HuH-7.5 (cell line): ENCODE measurements at places on chromosomes 5 and 9.

DNA sequence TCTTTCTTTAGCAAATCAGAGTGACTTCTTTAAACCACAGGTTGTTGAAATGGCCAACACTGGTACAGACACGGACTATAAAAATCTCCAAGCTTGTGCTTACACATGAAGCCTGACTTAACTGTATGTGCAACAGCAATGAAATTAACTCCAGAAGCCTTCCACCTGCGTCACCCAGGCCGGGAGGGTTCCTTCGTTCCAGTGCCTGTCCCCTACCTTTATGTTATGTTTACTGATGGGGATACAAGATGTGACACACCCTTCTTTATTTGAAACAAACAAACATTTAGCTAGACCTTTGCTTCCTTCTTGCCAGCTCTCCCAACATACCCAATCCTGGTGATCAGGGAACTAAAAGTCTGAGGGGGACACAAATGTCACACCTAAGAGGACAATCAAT is 66.0 kb downstream of the GOLPH3 start:
- DNase-seq, result no peak

DNA sequence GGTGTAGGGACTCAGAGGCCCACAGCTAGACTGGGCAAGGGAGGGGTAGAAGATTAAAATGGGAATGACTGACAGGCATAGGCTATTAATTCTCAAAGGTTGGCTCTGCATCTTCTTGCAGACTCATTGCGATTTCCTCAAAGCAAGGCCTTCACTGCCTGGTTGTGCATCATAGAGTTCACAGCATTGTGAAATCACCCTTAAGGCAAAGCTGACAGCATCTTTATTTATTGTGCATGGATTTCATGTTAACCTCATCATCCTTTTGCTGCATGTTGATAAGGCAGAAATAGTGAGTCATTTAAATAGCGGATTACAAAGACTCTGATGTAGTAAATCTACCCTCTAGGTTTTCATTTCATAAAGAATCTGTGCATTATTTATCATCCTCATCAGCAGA is 13.6 kb upstream of the PALM2AKAP2 start:
- DNase-seq, result no peak

DNA sequence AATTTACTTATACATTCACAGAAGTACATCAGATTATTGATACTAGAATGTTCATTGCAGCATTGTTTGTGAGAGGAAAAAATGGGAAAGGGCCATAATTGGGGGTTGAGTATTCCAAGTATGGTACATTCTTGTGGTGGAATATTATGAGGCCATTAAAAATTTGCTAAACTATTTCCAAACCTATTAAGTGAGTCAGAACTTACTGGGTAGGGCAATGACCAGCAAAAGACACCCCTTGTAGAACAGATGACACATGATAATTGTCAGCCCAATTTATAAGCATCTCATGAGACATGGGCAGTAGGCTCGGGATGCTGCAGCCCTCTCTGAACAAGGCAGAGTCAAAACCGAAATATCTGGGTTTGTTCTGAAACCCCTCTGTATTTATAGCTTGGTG is 192.6 kb upstream of the IL12B start:
- DNase-seq, result no peak

GRCh38 chr5:9173281-9174048 is 372.4 kb downstream of the SEMA5A start:
- no peak for DNase-seq

GRCh38 chr9:114285166-114285867 is 37.6 kb upstream of the ORM1 start:
- no peak for DNase-seq

DNA sequence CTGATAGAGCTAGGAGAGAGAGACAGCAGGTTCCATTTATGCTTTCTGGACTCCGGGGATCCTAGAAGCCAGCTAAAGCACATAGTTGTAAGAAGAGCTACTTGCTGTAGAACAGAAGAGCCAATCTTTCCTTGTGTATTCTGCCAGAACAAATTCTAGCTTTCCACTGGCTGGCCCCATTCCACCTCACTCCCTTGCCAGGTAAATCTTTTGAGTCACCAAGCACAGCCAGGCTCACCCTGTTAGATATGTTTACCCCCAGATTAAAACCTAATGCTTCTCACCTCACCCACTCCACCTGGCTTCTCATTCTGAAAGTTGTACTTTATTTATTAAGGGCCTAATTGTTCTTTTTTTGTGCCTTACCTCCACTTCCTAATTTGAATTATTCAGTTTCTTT is 48.9 kb upstream of the CHD1 start:
- DNase-seq, result no peak

DNA sequence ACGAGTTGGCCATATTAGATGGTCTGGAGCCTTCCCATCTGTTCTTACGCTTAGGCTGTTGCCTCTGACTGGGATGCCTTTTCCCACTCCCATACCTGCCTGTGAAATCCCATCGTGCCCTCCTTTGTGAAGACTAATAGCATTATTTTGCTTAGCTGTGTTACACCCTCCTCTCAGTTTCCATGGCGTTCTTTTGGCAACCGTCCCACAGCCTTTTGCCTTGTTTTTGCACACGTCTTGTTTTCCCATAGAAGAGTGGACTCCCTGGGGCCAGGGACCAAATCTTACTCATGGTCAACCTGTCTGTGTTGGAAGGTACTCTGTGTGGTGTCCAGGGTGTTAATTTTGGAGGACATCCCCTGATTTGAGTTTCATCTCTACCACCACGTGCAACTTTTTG is 242.1 kb downstream of the HSPA4 start:
- DNase-seq, result no peak

DNA sequence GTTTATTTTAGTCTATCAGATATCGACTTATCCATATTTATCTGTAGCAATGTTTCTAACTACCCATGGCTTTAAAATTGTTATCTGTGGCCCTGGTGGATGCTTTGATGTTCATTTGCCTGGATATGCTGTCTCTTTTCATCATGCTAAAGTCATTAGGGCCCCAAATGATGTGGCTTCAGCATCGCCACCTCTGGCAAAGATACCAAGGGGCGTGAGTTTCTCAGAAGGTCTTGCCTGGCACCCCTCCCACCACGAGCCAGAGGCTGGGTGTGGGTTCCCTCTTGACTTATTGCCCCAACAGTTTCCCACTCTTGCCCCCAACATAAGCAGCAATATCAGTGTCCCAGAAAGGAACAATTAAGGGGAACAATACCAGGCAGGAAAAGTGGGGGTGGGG is 5.4 kb downstream of the ROPN1L start:
- no peak for DNase-seq

DNA sequence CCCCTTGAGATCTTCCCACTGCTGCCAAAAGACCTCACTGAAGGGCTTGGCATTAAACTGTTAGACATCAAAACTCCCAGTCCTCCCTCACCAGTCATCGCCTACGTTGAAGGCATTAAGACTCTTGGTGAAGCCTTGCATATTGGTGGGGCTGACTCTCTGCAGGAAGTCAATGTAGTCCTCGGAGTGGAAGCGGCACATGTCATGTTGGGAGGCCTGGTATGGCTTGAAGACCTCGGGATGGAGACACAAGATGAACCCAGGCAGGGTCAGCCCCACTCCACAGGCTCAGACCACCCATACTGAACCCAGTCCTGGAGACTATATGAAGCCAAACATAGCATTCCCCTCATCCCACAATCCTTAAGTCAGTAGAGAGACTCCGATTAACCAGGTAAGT is 1.9 kb downstream of the HDAC3 start:
- no peak for DNase-seq

- DNase-seq, result no peak
Observed at GRCh38 chr5:44900273-44900954, 91.7 kb downstream of the MRPS30 start.

DNA sequence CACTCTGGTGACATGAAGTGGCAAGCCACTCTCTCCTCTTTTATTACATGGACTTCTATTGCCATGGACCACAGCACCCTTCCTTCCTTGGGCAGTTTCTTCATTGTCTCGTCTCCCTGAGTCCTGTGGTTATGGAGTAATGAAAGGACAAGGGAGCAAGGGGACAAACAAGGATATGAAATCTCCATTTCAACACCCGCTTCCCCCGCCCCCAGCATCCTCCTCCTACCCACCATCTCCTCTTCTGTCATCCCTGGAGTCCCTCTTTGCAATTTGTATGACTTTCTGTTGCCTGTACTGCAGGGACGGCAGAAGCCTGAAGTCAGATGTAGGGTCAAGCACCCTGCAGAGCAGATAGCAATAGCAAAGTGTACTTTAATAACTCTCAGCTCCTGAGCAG is 300.7 kb upstream of the CLINT1 start:
- no peak for DNase-seq

GRCh38 chr5:5788793-5789192 is 366.3 kb downstream of the ICE1 start:
- no peak for DNase-seq

DNA sequence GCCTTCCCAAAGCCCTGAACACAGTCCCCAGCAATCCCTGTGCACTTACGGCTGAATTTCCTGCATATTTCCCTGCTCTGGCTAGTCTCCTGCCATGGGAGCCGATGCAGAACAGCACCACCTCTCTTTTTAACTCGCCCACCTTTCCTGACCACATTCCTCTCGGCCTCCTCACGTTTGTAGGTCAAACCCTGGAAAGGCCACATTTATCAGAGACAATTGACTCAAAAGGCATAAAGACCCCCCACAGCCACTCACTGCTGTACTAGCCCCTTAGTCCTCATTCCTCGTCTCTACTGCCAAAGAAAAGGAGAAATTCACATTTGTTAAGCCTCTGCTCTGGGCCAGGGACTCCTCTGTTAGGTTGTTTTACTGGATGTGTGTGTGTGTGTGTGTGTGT is 43.6 kb downstream of the ENC1 start:
- no peak for DNase-seq

GRCh38 chr9:137303893-137304382 is 1.9 kb upstream of the NRARP start:
- no peak for DNase-seq

- DNase-seq, result no peak
Observed at GRCh38 chr5:95083606-95084005, 201.3 kb downstream of the MCTP1 start.

GRCh38 chr9:101212661-101213060 is 172.1 kb downstream of the BAAT start:
- no peak for DNase-seq

- no peak for DNase-seq
Observed at GRCh38 chr9:26158631-26159150, 480.4 kb upstream of the TUSC1 start.

- DNase-seq, result no peak
Observed at GRCh38 chr5:91910655-91911054, 527.5 kb upstream of the ARRDC3 start.

- peak; percentile 31 for DNase-seq
Observed at GRCh38 chr5:141641634-141642267, 5.0 kb downstream of the RELL2 start.

DNA sequence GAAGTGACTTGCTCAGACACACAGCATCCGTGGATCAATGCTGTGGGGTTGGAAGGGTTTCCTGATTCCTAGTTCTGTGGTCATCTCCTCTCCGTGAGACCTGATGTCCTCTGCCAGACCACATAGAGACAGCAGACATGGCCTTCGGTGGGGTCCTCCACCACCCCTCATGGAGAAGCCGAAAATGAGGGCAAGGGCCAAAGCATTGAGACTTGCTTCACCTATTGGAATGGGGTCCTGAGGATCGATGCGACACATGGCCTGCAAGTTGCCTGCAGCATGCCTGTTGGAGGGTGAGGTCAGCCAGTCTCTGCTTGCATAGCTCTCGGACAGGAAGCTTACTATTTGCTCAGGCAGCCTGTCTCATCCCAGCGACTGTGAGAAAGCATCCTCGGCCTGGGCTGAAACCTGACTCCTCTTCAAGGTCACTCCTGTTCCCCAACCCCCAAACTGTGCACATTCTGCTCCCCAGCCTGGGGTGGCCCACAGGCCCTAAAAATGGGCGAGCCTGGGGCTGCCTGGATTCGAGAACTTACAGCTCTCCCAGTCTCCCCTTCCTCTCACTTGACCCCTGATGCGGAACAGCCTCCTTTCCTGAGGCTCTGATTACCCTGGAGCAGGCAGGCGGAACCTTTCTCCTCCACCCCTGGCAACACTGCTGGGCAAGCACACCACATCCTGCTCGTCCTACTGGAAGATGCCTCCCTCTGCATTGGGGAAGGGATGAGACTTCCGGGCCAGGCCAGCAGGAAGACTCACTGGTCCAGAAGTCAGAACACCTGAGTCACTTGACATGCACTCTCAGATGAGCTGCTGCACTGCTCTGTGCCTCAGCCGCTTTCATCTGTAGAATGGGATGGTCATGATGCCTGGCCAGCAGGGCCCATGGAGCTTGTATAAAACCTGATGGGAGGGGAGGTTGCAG is 186.9 kb downstream of the RGS3 start:
- peak; percentile 76 for DNase-seq

DNA sequence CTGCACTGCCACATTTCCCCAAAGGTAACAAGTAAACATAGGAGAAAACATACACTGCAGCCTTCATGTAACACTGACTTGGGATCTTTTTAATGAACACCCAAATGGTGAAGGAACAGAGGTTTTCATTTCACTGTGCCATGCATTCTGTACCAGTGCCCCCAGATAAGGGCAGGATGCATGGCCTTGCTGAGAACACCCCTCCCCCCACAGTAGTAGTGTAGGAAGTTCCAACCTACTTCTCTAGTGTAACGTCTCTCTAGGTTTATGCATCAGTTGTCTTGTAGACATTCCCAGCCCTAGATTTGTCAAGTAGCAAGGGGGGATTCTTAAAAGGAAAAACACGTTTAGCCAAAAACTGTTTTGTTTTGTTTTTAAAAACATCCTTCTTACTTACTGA is 29.9 kb downstream of the MAP3K1 start:
- no peak for DNase-seq

GRCh38 chr5:146789712-146790653 is 88.6 kb downstream of the PPP2R2B start:
- no peak for DNase-seq

DNA sequence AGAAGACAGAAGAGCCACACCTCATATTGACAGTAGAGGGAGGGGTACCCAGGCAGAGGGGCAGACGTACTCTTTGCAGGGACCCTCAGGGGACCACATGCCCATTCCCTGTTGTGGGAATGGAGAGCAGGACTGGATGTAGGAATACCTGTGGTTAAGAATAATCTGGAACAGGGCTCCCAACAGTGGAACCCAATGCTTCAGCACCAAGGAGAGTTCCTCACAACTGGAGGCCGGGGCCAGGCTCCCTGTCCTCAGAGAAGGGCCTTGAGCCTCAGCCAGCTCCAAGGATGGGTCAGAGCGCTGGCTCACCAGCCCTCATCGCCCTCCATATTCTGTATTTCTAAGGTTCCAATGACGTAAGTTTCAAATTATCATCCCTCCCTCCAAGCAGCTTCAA is 7.4 kb upstream of the SHC3 start:
- DNase-seq, result no peak

DNA sequence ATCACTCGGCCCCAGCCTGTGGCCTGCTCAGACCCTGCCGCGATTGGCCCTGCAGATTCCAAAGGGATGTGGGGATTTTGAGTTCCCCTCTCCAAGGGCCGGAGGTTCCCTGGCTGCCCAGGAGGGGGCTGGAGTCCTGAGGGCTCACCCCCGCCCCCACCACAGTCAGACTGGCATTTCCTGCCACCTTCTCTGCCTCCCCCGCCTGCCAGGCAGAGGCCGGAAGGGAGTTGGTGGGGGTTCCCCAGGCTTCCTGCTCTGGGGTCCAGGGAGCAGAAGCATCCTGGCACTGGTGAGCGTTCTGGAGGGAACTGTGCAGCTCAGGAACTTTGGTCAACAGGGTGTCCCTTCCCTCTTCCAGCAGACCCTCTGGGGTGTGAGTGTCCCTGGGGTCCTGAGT is 70.6 kb downstream of the RXRA start:
- no peak for DNase-seq
